Stimulated activated CD8-positive, alpha-beta memory T cell treated with anti-CD3 and anti-CD28 coated beads, Interleukin-4, amount 100 ng/mL, for 4 hours (primary cell): ENCODE measurements at places on chromosomes 11 and 22.

- no peak for DNase-seq
Observed at GRCh38 chr22:48748860-48749554, 1078.7 kb downstream of the BRD1 start.

DNA sequence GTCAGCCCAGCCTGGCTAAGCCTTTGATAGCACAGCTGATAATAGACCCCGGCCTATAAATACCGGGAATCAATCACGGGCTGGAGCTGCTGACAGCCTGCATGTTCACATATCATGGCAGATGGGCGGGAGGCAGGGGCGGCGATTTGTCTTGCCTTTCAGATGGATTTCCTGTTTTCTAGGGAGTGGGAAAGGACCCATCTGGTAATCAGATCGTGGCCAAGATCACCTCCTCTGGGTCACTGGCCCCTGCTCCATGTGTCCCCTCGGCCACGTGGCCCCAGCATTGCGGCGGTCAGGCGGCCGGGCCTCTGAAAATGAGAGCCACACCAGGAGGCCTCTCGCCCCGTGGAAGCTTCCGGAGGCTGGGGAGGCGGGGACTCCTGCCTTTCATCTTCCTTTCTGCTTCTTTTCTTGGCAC is 36.6 kb downstream of the SMIM38 start:
- DNase-seq, result no peak

DNA sequence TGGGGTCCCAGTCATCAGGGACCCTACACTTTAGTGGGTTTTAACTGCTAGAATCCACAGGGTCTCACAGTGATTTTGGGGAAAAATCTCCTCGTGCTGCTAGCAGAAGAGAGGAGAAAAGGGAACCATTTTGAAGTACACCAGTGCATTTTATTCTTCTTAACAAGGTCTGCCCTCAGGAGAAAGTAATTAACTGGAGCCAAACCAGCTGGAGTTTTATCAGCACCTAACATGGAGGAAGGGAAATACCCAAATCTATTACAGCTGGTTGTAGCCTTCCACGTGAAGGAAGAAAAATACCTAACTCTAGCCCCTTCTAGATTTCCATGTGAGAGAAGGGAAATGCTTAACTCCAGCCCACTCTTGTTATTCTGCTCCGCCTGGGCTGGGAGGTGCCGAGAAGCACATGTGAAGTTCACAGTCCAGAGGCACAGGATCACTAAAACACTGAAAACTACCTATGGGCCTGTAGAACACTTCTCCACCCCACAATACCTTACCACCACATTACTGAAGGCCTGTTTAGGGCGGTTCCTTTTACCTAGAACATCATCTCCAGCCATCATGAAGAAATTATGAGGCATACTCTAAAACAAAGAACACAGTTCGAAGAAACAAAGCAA is 31.3 kb upstream of the TEAD1 start:
- no peak for DNase-seq

DNA sequence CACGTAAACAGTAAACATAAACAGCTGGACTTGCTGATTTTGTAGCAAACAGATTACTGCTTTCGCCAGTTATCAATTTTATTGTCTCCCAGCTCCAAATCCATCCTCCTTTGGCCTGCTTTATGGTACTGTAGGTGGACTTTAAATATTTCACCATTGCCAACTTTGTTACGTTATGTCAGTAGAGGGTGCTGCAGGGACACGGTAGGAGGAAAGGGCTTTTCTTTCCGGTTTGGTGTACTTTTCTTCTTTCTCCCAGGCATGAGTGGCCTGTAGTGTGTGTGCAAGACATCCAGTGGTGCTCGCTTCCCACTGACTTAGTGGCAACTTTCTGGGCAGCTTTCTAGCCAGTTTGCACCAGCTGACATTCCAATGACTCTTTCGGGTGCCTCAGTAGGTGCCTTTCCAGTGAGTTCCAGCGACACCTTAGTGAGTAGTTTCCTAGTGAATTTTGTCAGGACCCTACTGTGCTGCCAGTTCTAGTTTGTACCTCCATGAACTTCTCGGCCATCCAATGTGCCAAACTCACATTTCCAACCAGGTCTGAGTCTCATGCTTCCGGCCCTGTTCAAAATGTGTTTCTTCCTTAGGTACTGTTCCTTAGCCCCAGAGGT is 267.6 kb upstream of the TENM4 start:
- no peak for DNase-seq

GRCh38 chr22:37545703-37546436 is 14.4 kb upstream of the CDC42EP1 start:
- no peak for DNase-seq

DNA sequence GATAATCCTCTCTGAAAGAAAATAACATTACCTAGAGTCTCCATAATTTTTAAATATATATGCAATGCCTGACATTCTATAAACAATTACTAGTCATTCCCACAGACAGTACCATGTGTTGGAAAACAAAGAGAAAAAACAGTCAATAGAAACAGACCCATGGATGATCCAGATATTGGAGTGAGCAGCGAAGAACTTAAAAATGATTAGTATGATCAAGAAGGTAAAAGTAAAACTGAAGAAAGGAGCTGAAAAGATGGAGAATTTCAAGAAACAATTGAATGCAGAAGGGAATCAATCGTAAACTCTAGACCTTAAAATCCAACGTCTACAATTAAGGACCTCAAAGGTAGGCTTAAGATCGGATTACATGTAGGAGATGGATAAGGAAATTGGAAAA is 330.6 kb downstream of the SHANK2 start:
- DNase-seq, result no peak

- DNase-seq, result no peak
Observed at GRCh38 chr11:125253795-125254525, 89.4 kb downstream of the PKNOX2 start.

DNA sequence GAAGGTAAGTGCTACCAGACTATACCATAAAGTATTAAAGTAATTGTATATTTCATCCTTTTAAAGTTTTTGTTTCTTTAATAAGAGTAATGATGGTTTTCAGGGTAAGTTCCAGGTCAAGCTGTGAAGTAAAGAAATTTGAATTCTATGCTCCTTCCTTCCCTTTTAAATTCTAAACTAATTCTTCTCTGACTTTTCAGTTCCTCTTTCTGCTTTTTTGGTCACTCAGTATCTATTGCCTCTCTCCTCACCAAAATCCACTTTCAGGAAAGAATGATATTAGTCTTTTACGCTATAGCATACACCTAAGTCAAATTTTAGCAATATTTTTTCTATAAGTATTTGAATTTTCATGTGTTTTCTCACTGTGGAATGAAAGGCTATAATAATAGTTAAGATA is 8.2 kb downstream of the MMP8 start:
- DNase-seq, result no peak

GRCh38 chr22:29478326-29479276 is 1.4 kb upstream of the NEFH start:
- no peak for DNase-seq

GRCh38 chr11:8080674-8081590 is at the start of gene TUB:
TUB (plus strand) TSS chr11:8081211; CDS start chr11:8081511, 300 bp downstream.
- no peak for DNase-seq

DNA sequence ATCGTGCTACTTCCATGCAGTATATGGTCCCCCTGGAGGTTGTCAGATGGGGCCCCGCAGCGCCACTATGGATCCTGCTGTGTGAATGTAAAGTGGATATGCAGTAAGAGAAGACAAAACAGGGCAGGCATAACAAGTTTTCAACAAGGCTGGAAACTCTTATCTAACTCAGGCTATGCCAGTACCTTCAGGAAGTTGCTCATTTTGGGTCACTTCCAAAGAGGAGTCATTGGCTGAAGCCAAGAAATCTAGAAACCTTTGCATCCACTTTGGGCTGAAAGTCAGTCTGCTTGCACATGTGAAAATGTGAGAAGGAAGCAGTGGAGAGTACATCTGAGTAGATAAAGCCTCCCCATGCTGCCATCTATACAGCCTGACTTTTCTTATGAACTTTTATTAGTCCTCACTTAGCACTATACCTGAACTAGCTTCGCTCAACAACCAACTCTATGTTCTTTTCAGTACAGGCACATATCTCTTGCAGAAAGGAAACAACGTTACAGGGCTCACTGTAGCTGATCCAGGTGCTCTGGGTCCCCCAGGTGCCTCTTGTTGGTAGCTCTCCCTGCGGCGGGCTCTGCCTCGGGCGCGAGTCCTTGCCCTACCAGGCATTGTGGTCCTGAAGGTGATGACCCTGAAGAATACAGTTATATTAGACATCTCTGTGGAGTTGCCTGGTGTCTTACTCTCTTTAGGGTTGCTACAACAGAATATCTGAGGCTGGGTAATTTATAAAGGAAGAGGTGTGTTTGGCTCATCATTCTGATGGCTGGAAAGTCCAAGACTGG is 12.4 kb downstream of the PIWIL3 start:
- DNase-seq, result no peak

- DNase-seq, result no peak
Observed at GRCh38 chr11:102436561-102436960, 16.0 kb downstream of the TMEM123 start.

GRCh38 chr11:100600941-100601340 is 86.1 kb upstream of the ARHGAP42 start:
- no peak for DNase-seq

- no peak for DNase-seq
Observed at GRCh38 chr22:39721206-39722031, 150.9 kb downstream of the CACNA1I start.

- no peak for DNase-seq
Observed at GRCh38 chr22:46693634-46694415, 44.2 kb downstream of the CERK start.

DNA sequence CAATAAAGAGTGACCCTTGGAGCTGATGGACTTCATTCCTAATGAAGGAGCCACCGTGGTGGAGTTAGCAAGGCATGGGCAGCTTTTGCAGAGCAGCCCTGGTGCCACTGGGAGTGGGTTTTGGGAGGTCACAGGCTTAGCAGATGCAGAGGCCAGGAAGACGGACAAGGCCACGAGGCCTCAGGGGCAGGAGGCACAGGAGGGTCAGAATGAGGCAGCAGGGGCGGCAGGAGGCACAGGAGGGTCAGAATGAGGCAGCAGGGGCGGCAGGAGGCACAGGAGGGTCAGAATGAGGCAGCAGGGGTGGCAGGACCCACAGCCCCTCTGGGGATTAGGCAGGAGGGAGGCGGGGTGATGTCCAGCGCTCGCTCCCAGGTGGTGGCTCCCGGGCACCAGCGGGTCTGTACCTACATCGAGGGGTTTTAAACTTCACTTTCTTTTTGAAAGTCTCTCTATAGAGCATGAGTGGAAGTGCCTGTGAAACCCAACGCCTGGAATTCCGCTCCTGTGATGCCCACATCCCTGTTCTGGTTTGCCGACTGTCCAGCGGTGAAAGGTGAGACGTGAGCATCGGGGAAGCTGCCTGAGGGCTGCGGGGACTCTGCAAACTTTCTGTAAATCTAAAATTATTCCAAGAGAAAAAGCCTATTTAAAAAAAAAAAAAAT is 521.6 kb downstream of the BRD1 start:
- DNase-seq, result no peak

- no peak for DNase-seq
Observed at GRCh38 chr11:132084433-132084832, 714.0 kb downstream of the NTM start.

DNA sequence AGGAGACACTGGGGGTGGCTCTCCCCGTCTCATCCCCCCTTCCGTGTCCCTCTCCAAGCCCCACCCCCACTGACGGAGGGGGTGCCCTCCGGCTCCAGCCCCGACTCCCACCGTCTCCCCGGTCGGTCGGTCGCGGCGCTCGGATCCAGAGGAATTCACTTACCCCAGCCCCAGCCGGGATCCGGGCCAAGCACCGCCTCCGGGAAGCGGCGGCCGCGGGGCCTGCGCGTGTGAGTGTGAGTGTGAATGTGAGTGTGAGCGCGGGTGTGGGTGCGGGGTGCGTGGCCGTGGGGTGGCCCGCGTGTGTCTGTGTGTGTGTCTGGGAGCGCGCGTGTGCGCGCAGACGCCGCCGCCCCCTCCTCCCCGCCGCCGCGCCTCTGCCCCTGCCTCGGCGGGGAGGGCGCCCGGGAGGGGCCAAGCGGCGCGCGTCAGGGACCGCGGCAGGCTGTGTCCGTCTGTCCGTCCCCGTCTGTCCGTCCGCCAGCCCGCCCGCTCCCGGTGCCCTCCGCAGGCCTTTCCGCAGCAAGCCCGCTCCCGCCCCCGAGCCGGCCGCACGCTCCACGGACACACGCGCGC is at the start of gene ELFN2:
TSS of gene ELFN2 (minus strand) at position 345 of the 576 bp plus-strand sequence. CDS start 51,945 bp downstream, outside the sequence.
- no peak for DNase-seq

DNA sequence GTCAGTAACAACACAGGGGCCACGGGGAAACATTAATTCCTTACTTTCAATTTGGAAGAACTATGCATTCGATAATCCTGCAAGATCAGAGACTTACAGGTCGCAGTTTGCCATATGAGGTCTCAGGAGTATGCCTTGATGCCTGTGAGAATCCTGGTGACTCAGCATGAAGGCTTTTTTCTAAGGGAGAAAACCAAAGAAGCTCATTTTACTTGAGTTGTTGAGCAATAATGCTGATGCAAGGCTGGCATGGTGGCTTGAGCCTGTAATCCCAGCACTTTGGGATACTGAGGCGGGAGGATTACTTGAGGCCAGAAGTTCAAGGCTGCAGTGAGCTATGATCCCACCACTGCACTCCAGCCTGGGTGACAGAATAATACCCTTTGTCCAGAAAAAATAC is 26.6 kb downstream of the ATG16L2 start:
- no peak for DNase-seq

DNA sequence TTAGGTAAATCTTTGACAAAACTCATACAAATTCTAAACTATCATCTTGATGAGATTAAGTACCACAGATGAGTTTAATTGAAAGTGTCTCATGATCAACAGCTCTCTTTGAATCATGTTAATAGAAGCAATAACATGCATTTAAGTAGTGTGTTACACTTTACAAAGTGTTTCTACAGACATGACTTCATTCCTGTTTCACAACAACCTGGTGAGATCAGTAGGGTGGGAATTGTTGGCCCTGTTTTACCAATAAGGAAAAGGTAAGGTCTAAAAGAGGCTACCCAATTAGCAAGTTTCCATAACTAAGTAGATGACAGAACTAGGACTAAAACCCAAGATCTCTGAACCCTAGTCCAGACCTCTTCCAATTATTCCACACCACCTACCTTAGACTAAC is 12.7 kb upstream of the PRSS23 start:
- no peak for DNase-seq

DNA sequence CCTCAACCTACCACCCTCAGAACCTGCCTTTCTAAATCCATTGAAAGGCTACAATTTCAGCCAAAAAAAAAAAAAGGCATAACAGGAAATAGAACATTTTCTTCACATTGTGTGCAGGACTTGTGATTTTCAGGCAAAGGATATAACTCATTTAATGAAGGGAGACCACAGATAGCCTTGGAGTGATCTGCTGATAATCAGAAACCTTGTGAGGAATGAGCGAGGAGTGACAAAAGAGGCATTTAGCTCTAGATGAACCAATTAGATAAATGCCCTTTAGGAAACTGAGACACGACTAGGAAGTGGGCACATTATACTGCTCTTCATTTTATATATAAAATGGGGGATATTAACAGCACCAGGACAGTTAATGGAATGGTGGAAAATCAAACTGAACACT is 216.5 kb upstream of the GRIA4 start:
- no peak for DNase-seq
